ENCODE measurements at places on chromosomes 5 and 9.

DNA sequence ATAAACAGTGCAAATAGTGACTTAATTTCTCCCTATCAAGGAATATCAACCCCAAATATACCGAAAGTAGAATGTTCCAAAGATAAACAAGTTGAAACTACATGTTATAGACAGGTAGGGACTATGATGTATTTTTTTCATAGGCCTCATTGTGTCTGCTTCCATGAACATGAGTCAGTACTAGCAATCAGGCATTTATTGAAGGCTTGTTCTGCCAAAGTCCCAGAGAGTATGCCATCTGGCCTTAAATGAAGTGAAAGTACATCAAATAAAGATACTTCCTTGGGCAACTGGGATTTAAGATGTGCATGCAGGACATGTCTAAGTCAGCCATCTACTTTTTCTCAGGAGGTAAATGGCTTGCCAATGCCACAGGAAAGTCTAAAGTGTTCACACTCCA lies 6.5 kb downstream of the GHR start:
- DNase-seq: no peak

DNA sequence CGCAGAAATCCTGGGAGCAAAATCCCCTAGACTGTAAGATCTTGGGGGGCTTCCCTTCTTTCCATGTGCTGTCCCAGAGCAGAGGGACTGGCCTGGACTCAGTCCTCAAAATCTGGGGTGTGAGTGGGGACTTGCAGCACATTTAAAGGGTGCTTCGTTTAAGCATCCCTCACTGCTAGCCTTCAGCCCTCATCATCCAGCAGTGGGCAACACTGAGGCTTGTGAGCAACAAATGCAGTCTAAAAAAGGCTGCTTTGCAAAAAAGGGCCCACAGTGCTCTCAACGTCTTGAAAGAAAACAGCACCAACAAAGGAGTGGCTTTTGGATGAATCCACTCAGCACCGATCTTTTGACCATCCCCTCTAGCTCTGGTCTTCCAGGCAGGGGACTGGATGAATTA lies 128.3 kb upstream of the TBC1D2 start:
- no peak for DNase-seq

- DNase-seq: no peak
Observed at GRCh38 chr9:133788045-133788818, 50.1 kb upstream of the SARDH start.

- DNase-seq: no peak
Observed at GRCh38 chr9:26768145-26768544, 124.5 kb downstream of the CAAP1 start.

DNA sequence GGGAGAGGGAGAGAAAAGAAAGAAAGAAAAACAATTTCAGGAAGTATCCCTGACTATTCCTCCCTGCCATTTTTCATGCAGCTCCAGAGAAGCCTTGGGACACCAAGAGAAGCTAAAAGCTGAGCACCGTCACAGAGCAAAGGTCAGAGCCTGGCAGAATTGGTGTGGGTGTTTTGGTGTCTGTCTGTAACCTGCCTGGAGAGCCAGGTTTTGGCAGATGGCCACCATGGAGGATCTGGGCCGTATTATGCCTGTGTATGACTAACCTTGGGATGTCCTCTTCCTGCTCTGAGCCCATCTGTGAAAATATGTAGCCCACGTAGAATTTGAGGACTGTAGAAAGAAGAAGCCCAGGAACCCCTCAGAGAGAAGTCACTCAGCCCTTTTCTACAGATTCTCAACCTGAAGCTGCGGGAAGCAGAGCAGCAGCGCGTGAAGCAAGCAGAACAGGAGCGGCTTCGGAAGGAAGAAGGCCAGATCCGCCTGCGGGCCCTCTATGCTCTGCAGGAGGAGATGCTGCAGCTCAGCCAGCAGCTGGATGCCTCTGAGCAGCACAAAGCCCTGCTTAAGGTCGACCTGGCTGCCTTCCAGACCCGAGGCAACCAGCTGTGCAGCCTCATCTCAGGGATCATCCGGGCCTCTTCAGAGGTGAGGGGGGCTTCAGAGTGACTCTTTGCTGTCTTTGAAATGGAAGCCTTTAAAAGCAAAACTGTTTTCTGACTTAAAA lies 18.8 kb downstream of the GLE1 start:
- no peak for DNase-seq

- DNase-seq: no peak
Observed at GRCh38 chr5:168653626-168654025, 74.5 kb upstream of the PANK3 start.

DNA sequence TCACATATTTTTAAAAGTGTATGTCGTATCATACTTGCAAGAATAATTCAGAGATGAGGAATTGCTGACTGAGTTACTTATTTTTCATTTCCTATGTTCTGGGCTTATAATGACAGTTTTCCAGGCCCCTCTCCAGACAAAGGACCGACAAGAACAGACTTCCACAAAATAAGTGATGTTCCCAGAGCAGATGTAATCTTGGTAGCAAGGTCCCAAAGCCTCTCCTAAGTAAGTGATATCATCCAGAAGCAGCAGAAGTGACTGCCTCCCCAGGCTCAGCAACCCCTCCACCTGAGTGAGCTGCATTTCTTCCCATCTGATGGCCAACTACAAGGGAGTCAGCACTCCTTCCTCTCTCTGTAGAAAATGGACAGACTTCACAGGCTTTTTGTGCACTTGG lies 57.1 kb downstream of the SEMA6A start:
- DNase-seq: no peak

DNA sequence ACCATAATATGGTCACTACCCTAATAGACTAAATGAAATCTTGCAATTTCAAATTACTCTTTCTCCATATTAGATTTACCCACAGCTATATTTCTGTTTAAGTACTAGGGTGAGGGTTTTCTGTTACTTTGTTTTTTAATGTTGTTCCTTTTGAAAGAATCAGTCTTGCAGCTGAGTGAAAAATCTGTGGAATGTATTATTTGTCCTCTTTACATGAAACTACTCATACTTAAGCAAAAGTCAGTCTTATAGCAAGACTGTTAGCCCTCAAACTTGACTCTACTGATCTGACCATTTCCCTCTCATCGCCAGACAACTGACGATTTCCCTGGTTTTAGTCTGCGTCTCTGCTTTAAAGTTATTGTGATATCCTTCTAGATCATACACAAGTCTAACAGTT lies 84.0 kb downstream of the PIK3R1 start:
- DNase-seq: no peak

DNA sequence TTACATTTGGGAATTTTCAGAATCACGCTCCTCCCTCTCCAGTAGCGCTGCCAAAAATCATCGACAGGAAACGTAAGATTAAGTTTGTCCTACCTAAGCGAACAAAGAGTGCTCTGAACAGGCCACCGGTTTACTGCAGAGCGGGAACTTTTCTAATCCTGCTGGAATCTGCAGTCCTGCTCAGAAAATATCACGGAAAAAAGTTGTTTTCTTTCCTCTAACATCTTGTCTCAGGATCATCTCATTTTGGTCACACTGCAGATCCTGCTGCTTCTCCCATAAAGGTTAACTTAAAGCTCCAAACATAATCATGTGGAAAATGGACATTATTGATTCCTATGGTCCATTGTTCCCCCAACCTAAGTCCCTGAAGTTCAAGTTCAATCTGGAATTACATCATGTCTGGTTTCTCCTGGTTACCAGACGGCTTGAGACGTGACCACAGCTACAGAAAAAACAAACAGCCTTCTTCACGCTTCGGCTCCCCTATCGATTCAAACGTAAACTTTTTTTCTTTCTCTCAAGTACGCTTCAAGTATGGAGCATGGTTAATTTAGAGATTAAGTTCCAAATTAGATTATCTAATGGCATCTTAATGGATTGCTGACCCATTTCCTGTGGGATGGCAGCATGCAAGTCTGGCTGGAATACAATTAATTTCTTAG lies 217.6 kb downstream of the NFIB start:
- DNase-seq: no peak

DNA sequence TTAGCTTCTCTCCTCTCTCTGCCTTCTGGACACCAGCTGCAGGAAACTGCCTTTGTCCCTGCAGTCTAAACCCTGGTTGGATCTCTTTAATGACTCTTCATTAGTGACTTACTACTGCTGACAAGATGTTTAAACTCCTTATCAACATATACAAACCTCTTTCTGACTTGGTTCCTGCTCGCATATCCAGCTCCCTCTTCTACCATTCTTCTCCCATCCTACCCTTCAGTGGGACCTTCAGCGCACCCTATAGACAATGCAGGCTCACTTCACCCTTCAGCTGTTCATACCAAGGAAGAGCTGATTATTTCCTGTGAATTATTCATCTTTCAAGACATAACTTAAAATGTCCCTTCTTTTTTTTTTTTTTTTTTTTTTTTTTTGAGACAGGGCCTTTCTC lies 436.5 kb downstream of the KIAA0825 start:
- DNase-seq: no peak

DNA sequence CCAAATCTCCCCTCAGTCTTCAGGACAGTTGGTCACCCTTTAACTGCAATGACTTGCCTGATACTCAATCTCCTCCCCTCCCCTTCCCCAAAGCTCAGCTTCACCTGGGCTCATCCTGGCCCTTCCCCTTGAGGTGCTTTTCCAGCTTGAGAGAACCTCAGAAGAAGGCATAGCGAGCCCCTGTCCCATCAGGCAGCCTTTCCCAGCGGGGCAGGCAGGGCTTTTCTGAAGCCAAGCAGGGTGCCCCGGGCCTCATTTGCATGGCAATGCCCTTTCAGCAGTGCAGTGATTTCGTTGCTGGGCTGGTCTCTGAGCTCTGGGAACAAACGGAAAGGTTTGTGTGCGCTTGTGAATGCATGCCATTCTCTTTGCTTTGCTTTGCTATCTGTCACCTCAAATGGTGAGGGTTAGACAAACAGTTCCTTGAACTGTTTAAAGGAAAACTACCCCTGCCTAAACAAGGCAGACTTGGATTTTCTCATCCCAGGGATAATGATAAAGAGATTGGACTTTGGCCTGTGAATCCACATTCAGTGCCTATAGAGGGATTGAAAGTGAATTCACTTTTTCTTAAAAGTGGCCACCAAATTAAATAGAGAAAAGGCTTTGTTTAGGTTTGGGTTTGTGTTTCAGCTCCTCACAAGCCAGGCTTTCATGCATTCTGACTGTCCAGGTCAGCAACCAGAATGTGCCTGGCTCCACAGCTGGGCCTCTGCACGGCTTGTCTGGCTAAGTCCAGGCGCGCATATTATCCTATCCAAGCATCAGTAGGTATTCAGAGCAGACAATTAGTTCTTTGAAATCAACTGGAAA lies 165.3 kb downstream of the ZNF608 start:
- no peak for DNase-seq

DNA sequence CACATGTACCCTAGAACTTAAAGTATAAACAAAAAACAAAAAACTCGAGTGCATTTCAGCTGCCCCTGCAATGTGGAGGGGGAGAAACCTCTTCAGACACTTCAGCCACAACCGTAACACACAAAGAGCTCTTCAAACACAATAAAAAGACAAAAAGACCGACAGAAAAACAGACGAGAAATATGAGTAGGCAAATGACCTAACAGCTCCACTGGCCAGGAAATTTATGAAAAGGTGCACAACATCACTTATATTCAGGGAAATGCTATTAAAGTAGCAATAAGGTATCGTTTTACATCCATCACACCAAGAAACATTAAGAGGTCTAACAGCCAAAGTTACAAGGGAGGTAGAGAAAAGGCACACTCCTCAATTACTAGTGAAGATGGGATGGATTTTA lies 6.2 kb downstream of the ZBED3 start:
- no peak for DNase-seq

GRCh38 chr5:42740920-42741319 lies 15.7 kb upstream of the CCDC152 start:
- DNase-seq: no peak

DNA sequence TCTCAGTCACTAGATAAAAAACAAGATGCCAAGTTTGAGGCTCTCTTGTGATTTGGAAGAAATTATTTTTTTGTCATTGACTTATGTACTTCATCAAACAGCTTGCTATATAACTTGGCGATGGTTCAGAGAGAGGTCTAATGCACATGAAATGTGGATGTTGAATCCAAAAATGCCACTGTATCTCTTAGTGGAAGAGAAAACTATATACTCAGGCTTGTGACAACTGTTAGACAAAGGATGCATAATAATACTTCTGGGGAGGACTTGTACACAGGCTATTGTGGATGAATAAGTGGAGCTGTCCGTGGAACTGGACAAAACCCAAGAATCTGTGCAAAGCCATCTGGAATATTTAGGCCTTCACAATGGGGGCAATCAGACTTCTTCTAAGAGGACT lies 162.9 kb upstream of the NMUR2 start:
- DNase-seq: no peak

- no peak for DNase-seq
Observed at GRCh38 chr9:72843520-72844439, 109.1 kb downstream of the ALDH1A1 start.

DNA sequence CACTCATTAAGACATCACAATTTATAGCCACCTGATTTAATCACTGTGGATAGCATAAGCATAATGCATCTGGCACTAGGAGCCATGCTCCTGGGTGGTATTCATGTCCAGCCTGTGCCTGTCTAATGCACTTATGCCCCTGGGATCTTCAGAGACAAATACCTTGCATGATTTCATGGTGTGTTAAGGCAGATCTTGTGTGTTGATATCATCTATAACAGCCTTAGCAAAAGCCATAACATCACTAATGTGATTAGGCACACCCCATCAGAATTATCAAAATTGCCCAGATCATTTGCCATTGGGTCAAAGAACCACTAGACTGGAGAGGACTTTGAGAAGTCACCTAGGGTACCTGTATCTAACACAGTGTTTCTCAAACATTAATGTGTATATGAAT lies 43.7 kb upstream of the SELENOP start:
- no peak for DNase-seq

- no peak for DNase-seq
Observed at GRCh38 chr5:152465140-152465539, 60.1 kb upstream of the NMUR2 start.

GRCh38 chr5:56147659-56148230 lies 85.4 kb downstream of the ANKRD55 start:
- DNase-seq: no peak

DNA sequence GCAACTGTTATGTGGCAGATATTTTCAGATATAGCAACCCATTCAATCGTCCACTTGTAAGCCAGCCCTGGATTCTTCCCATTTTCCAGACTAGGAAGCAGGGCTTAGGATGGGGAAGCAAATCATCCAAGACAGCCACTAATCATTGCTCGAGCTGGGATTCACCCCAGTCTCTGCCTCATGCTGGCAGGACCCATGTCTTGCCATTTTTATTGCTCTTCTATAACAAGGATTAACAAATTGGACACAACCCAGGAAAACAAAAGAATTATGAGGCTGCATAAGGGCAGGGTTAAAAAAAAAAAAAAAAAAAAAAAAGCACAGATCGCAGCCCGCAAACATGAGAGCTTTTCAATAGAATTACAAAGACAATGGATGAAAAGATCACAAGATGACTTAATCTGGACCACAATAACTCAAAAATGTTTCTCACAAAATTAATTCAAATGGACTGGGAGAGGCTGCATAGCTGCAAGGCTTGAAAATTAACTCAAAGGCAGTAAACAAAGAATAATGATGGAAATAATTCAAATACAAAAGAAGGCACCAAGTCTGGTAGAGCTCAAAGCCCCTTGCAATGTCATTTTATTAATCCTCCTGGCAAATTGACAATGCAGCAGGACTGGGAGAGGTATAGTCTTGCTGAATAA lies 40.7 kb downstream of the ASTN2 start:
- no peak for DNase-seq

GRCh38 chr5:14190194-14191164 lies 47.3 kb downstream of the TRIO start:
- no peak for DNase-seq
